Type B pancreatic cell (in vitro differentiated cells): ENCODE measurements at places on chromosomes 12 and 14. TPM values are rescaled to one million over a fixed set of nuclear protein-coding genes. Genes with fewer than 3 reads are reported as not detected.

DNA sequence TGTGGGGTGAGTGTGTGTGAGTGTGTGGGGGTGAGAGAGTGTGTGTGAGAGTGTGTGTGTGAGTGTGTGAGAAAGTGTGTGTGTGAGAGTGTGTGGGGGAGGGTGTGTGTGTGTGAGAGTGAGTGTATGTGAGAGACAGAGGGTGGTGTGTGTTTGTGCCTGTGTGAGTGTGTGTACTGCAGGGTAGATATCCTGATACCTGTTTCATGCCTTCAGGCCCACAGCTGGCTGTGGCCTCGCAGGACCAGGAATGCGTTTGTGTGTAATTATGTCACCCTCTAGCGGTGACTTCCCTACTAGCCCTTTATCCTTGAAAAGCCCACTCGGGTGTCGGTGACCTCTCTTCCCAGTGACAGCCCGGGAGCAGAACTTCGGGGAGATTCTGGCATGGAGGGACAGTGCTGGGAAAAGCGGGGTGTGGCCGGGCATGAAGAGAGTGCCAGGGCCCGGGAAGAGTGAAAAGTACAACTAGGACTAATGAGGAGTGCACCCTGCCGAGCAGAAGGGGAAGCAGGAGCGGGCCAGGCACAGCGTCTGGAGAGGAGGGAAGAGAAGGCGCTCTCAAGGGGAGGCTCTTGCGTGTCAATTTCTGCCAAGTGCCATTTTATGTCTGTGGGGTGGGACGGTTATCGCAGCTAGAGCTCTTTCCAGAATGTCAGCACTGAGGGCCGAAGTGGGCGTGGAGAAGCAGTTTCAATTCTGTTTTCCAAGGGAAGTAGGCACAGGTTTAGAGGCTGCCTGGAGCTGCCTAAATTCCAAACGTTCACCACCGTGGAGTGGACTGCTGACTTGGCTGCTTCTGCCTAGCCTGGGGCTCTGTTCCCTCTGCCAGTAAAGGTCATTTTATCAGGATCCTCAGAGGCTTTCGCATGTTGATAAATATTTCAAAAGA lies 11.0 kb upstream of the FBXL14 start:
- no peaks in the 10 kb centered on the region for H3K36me3 ChIP-seq
- H3K4me1 ChIP-seq, result peaks cover 21% of the 10 kb centered on the region
- peak overlapping the region; percentile 99 for H3K27ac ChIP-seq
- H3K4me3 ChIP-seq, result peak overlapping the region; percentile 92
- peaks cover 9% of the 10 kb centered on the region for H3K27me3 ChIP-seq
- DNase-seq, result no peak

GRCh38 chr12:130800312-130800711 lies 38.7 kb downstream of the STX2 start:
- peaks cover 14% of the 10 kb centered on the region for H3K36me3 ChIP-seq
- no peak for DNase-seq
- H3K4me3 ChIP-seq, result no peak overlapping the region
- H3K27ac ChIP-seq, result no peak overlapping the region
- H3K4me1 ChIP-seq, result no peaks in the 10 kb centered on the region

- H3K4me1 ChIP-seq, result peaks cover 72% of the 10 kb centered on the region
- DNase-seq, result no peak
- H3K27me3 ChIP-seq, result no peaks in the 10 kb centered on the region
- peaks cover 5% of the 10 kb centered on the region for H3K36me3 ChIP-seq
These were observed 480.6 kb downstream of the ZFP36L1 start for GRCh38 chr14:68312300-68312699.

GRCh38 chr12:66430106-66430505 lies 127.8 kb downstream of the HELB start:
- no peaks in the 10 kb centered on the region for H3K36me3 ChIP-seq
- DNase-seq, result no peak
- no peak overlapping the region for H3K27ac ChIP-seq
- H3K27me3 ChIP-seq, result no peaks in the 10 kb centered on the region
- no peak overlapping the region for H3K4me3 ChIP-seq

DNA sequence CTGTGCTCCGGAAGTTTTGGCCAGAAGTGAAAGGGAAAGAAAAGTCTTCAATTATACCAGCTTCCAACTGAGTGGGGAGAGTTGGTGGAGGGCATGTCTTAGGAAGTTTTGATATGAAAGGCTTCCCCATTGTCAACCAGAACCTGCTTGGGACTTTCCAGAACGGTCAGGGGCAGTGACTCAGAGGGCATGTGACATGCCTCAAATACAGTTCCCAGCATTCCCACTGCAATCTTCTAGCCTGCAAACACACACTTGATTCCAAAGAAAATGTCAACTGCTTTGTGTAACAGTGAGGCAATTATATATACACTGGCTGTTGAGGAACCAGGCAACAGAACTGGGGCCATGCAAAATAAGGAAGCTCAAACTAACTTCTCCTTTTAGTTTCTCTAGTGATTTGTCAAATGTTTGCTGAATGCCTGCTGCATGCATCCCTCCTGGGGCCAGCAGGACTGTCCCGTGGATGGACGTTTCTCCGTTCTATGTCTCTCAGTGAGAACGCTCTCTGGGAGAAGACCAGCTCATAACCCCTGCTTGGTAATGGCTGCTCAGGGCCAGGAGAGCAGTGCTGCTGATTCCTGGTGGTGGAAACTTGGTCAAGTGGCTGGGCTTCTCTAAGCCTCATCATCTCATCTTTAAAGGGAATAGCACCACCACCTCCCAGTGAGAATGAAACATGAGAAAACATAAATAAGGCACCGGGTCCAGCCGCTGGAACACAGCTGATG lies 18.3 kb downstream of the SLC25A47 start:
- H3K4me1 ChIP-seq, result peaks cover 10% of the 10 kb centered on the region
- peaks cover 24% of the 10 kb centered on the region for H3K36me3 ChIP-seq
- no peaks in the 10 kb centered on the region for H3K27me3 ChIP-seq
- DNase-seq, result no peak
- H3K27ac ChIP-seq, result peak overlapping the region; percentile 18

- H3K4me1 ChIP-seq, result peaks cover 11% of the 10 kb centered on the region
- H3K36me3 ChIP-seq, result no peaks in the 10 kb centered on the region
- DNase-seq, result no peak
- no peak overlapping the region for H3K4me3 ChIP-seq
- H3K27me3 ChIP-seq, result no peaks in the 10 kb centered on the region
These were observed 26.3 kb upstream of the TCP11L2 start for GRCh38 chr12:106276032-106276740.

GRCh38 chr14:99818503-99819036 lies 25.4 kb downstream of the EML1 start:
- DNase-seq, result no peak
- H3K4me3 ChIP-seq, result no peak overlapping the region
- H3K27me3 ChIP-seq, result no peaks in the 10 kb centered on the region
- H3K36me3 ChIP-seq, result peaks cover 7% of the 10 kb centered on the region
- H3K27ac ChIP-seq, result no peak overlapping the region
- peaks cover 22% of the 10 kb centered on the region for H3K4me1 ChIP-seq

DNA sequence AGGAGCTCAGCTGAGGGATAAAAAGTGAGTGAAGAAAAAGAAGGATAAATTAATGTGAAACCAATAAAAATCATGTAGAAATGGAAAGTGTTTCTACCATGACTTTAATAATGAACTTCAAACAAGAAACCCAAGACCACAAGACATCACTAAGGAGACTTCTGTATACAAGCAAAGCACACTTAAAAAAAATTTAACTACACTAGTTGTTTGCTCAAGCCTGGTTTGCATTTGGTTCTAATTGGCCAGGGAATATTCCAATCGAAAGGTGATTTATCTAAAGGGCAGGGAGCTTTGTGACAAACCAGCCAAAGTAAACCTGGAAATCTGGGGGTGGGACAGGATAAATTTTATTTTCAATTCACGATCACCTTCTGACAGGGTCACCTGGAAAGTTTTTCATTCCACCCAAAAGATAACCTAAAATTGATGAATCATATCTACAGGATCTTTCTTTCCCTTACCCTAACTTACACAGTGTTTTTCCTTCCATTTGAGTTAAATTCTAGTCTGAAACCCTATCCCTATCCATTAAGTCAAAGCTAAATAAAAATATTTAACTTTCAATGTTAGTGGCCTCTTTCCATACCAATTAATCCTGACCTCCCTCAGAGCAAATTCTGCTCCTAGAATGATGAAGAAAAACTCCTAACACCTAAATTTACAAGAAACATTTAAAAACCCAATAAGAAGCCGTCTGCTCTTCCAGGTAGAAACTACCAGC lies 2.6 kb downstream of the EGLN3 start:
- no peak overlapping the region for H3K27ac ChIP-seq
- no peaks in the 10 kb centered on the region for H3K36me3 ChIP-seq
- H3K4me3 ChIP-seq, result peak overlapping the region; percentile 93
- peaks cover 33% of the 10 kb centered on the region for H3K4me1 ChIP-seq

- H3K36me3 ChIP-seq, result no peaks in the 10 kb centered on the region
- H3K27me3 ChIP-seq, result no peaks in the 10 kb centered on the region
- no peak overlapping the region for H3K4me3 ChIP-seq
- DNase-seq, result no peak
- peaks cover 6% of the 10 kb centered on the region for H3K4me1 ChIP-seq
These were observed 178.0 kb upstream of the CAND1 start for GRCh38 chr12:67091204-67091603.

- no peaks in the 10 kb centered on the region for H3K27me3 ChIP-seq
- H3K4me3 ChIP-seq, result no peak overlapping the region
- no peak overlapping the region for H3K27ac ChIP-seq
These were observed 12.2 kb downstream of the KLC1 start for GRCh38 chr14:103641161-103641560.

DNA sequence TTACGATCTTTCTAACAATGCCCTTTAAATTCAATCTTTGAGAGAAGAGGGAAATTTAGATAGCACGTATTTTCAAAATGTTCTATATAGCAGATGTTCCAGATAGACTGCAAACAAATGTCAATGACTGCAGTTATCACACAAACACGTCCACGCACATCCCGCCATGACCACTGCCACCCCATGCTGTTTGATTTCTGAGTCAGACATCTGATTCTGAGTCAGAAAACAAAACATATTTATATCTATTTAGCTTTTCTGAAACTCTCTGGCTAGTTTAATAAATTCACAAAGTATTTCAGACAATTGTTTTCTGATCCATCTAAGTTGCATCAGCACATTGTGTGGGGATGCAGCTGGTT lies 105.9 kb upstream of the BCAT1 start:
- no peaks in the 10 kb centered on the region for H3K27me3 ChIP-seq
- H3K4me3 ChIP-seq, result no peak overlapping the region
- DNase-seq, result no peak
- no peaks in the 10 kb centered on the region for H3K4me1 ChIP-seq
- H3K36me3 ChIP-seq, result no peaks in the 10 kb centered on the region

DNA sequence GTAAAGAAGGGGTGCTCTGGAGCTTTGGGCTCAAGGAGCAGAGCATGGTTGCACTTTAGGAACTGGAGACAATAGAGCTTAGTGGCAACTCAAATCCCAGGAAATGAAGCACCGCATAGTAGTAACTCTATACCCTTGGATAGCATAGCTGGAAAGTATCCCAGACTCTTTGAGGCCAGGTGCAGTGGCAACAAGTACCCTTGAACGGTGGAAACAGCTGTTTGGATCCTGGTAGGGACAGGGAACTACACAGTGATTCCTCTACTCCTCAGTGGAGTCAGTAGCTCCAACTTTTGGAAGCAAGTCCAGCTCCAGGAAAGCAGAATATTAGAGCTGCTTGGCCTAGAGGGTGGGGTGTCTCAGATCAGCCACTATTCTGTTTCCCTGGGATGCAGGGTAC lies 129.0 kb upstream of the WSCD2 start:
- H3K27ac ChIP-seq, result no peak overlapping the region
- no peaks in the 10 kb centered on the region for H3K4me1 ChIP-seq
- no peaks in the 10 kb centered on the region for H3K36me3 ChIP-seq
- DNase-seq, result no peak
- peaks cover 52% of the 10 kb centered on the region for H3K27me3 ChIP-seq

- peaks cover 23% of the 10 kb centered on the region for H3K27me3 ChIP-seq
- no peaks in the 10 kb centered on the region for H3K36me3 ChIP-seq
- no peak overlapping the region for H3K4me3 ChIP-seq
These were observed 192.8 kb downstream of the GRIN2B start for GRCh38 chr12:13788626-13789025.

GRCh38 chr12:49415521-49415970 lies 48.3 kb downstream of the SPATS2 start:
- no peaks in the 10 kb centered on the region for H3K27me3 ChIP-seq
- H3K4me3 ChIP-seq, result no peak overlapping the region
- H3K4me1 ChIP-seq, result peaks cover 13% of the 10 kb centered on the region
- H3K27ac ChIP-seq, result peak overlapping the region; percentile 31
- DNase-seq, result no peak

DNA sequence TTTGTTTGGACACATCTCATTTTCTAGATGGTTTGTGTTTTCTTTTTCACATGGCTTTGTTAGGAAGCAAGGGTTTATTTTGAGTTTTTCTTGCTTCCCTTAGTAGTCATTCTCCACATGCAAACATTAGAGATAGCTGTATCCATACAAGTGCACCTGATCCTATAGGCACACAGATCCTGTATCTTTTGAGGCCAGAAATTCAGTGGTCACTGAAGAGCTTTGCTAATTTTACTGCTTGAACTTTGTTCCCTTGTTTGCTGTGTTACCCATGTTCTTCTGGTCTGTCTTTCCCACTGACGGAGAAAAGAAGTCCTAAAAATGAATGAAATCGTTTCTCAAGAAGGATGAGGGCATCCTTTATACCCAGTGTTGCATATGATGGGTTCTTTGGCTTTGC lies 14.7 kb downstream of the HMGA2 start:
- peaks cover 39% of the 10 kb centered on the region for H3K4me1 ChIP-seq
- H3K27ac ChIP-seq, result no peak overlapping the region

- H3K4me1 ChIP-seq, result no peaks in the 10 kb centered on the region
- no peak for DNase-seq
- no peak overlapping the region for H3K27ac ChIP-seq
- no peaks in the 10 kb centered on the region for H3K36me3 ChIP-seq
- no peak overlapping the region for H3K4me3 ChIP-seq
These were observed 166.3 kb upstream of the DAAM1 start for GRCh38 chr14:59022144-59022543.

DNA sequence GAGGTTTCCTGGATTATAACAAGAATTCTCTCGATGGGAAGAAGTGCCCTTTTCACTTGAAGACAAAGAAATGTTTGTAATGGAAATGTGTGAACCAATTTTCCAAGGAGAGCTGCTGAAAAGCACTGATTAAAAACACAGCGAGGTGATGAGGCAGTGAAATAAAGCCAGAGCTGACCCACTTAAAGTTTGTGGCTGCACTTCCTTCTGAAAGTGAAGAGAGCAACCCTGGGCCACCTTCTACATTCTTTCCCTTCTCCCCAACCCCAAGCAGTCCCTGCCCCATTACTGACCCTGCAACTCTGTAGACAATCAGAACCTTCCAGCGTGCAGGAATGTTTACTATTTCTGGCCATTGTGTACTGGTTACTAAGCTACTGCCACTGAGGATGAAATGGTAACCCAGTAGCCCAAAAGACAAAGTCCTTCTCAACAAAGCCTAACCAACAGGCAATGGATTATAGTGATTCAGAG lies 173.9 kb downstream of the TTC7B start:
- H3K27ac ChIP-seq, result peak overlapping the region; percentile 7
- no peak for DNase-seq

GRCh38 chr12:56874821-56875220 lies 59.4 kb downstream of the SDR9C7 start:
- no peaks in the 10 kb centered on the region for H3K4me1 ChIP-seq
- no peak for DNase-seq
- no peak overlapping the region for H3K27ac ChIP-seq
- no peak overlapping the region for H3K4me3 ChIP-seq
- H3K27me3 ChIP-seq, result peaks cover 24% of the 10 kb centered on the region

The DHRS7 gene
- total RNA-seq, result 57.3 and 69.5 TPM in 2 replicates

The FAM181A gene
- 1.2 TPM in 1 of 2 replicates, not detected in the other for total RNA-seq

The LDHB gene
- 798 and 848 TPM in 2 replicates for total RNA-seq

The ESPL1 gene
- 35.1 and 50.0 TPM in 2 replicates for total RNA-seq

The FSCB gene
- total RNA-seq, result 0.12 TPM in 1 of 2 replicates, not detected in the other

The HOXC11 gene
- total RNA-seq, result 0.12 TPM in 1 of 2 replicates, not detected in the other
